Neural crest cell (in vitro differentiated cells): ENCODE measurements at places on chromosomes 1 and 21. TPM values are rescaled to one million over a fixed set of nuclear protein-coding genes. Genes with fewer than 3 reads are reported as not detected.

Gene LIN28A
- 445 and 455 TPM in 2 replicates for total RNA-seq

Gene CLDN17
- not detected in 2 replicates for total RNA-seq

Gene CATSPER4
- total RNA-seq = not detected in 2 replicates

Gene FAM72C
- total RNA-seq = 5.1 and 7.1 TPM in 2 replicates

Gene TEDDM1
- total RNA-seq = not detected in 2 replicates

Gene DNALI1
- total RNA-seq = 28.6 and 30.6 TPM in 2 replicates

Gene LRRN2
- total RNA-seq = 4.5 and 5.0 TPM in 2 replicates

Gene CDC7
- total RNA-seq = 62.8 and 64.8 TPM in 2 replicates

Gene TMCO2
- not detected in 2 replicates for total RNA-seq

Gene IRF6
- total RNA-seq = 0.05 TPM in 1 of 2 replicates, not detected in the other

Gene PIGV
- total RNA-seq = 8.7 and 11.1 TPM in 2 replicates

Gene RIPPLY3
- total RNA-seq = 2.6 and 3.2 TPM in 2 replicates

Gene STYXL2
- 0.07 and 0.11 TPM in 2 replicates for total RNA-seq

Gene MIS18A
- 49.7 and 50.9 TPM in 2 replicates for total RNA-seq

Gene ASTN1
- total RNA-seq = 21.8 TPM in 2 replicates

Gene SPRR4
- total RNA-seq = not detected in 2 replicates

Gene TRMT1L
- total RNA-seq = 19.7 and 24.0 TPM in 2 replicates

Gene VTCN1
- total RNA-seq = 0.43 and 0.47 TPM in 2 replicates
